Renal cortical epithelial cell (primary cell): ENCODE measurements at places on chromosomes 11 and 22.

- peak; percentile 49 for DNase-seq
These were observed 5.2 kb downstream of the MAML2 start for GRCh38 chr11:96337541-96338431.

DNA sequence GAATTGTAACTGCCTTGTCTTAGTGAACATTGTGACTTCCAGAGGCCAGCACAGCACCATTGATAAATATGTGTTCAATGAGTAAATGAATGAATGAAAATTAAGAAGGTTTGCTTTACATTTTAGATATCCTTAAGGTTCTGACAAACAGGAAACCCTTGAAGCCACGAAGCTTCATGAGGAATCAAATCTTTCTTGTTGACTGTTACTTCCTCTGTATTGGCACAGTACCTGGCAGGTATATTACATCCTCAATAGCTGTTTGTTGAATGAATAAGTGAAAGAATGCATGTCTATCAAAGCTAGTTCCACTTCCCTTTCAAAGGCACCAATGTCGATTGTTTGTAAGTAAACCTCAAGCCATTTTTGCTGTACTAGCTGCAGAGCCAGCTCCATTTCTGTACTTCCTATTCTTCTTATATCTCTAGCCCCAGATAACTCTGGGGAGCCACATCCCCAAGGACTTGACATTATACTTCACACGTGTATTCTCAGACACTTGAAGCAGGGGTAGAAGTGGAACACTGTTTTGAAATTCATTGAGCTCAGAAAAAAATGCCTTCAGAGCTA lies 140.3 kb upstream of the RAG2 start:
- DNase-seq = no peak

GRCh38 chr11:104337273-104337672 lies 173.3 kb upstream of the PDGFD start:
- DNase-seq = no peak

- DNase-seq = no peak
These were observed 182.8 kb upstream of the SYN3 start for GRCh38 chr22:33240888-33241475.

- DNase-seq = no peak
These were observed 33.0 kb upstream of the RIC3 start for GRCh38 chr11:8201644-8202365.

- DNase-seq = no peak
These were observed 30.4 kb downstream of the KIF18A start for GRCh38 chr11:28077521-28077920.

GRCh38 chr11:47997063-47998053 lies 17.0 kb downstream of the PTPRJ start:
- no peak for DNase-seq

GRCh38 chr11:110293389-110293788 lies 3.0 kb downstream of the RDX start:
- no peak for DNase-seq

DNA sequence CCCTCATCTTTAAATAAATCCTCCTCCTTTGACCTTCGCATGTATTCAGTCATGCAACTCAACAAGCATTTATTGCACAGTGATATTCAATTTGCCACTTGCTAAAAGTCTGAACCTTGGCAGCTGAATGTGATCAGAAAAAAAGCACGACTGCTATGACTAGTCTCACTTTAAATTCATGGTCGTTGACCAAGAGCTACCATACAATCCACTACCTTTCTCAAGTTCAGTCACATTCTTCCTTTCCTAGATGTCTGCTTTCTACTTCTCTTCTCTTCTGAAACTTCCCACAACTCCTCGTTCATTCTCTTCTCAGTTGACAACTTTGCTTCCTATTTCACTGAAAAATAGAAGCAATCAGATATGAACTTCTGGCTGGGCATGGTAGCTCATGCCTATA lies 2.0 kb upstream of the SAA1 start:
- DNase-seq = no peak

- DNase-seq = no peak
These were observed 16.3 kb upstream of the CABP2 start for GRCh38 chr11:67539550-67539949.

DNA sequence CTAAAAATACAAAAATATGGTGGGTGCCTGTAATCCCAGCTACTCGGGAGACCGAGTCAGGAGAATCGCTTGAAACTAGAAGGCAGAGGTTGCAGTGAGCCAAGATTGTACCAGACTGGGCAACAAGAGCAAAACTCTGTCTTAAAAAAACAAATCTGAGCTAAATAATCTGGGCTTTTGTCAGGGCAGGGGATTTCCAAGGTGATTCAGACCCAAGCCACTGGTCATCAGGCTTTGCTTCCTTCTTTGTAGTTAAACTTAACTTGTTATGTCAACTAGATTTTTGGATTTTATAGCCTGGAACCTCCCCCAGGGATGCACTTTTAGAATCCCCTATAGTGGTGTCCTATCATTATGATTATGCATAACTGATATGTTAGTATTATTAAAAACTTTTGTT lies 27.0 kb upstream of the SLC22A8 start:
- DNase-seq = peak; percentile 8

DNA sequence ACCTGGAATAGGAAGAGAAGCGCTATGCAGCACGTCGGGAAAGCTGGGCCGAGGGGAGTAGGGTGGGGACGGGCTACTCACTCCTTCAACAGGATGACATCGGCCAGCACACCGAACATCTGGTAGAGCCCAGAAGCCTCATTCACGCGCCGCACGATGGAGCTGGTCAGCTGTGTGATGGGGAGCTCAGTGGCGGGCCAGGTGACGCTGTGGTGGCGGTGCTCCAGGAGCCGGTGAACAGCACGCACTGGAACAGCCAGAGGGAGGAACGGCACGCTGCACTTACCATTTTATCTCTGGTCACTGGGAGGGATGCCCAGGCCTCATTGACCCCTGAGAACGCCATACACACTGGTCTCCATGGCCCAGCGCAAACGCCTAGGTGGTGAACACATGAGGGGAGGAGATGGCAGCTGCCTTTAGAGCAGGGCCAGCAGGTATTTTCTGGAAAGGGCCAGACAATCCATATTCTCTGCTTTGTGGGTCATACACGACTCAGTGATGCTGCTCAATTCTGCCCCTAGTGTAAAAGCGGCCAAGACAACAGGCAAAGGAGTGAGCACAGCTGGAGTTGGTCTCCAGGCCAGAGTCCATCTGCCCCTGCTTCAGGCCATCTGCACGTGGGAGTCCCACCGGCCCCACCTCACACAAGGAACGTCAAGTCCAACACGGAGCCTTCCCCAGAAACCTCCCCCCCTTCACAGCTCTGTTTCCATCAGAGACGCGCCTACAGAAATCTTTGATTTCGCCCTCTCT lies 8.8 kb downstream of the FOXRED2 start:
- no peak for DNase-seq

GRCh38 chr22:23903328-23903971 lies 9.3 kb downstream of the MIF start:
- DNase-seq = no peak

- no peak for DNase-seq
These were observed 35.5 kb upstream of the OLFML1 start for GRCh38 chr11:7449841-7450214.

DNA sequence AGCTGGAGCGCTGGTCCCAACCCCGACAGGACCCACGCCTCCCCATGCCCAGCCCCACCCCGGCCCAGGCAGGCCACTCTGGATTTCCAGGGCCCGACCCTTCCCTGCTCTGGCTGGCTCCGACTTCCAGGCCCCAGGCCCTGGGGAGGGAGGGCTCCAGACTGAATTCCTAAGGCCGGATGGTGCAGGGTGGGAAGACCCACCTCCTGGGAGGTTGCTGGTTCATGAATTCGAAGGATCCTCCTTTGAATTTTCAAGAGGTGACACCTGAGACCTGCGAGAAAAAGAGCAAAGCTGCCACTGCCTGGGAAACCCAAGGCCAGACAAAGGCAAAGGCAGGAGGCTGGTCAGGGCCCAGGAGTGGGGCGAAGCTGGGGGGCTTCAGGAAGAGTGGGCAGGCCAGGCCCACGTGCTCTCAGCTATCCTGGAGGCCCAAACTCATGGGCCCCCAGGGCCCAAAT lies 47.0 kb upstream of the LINC01488 start:
- DNase-seq = no peak

DNA sequence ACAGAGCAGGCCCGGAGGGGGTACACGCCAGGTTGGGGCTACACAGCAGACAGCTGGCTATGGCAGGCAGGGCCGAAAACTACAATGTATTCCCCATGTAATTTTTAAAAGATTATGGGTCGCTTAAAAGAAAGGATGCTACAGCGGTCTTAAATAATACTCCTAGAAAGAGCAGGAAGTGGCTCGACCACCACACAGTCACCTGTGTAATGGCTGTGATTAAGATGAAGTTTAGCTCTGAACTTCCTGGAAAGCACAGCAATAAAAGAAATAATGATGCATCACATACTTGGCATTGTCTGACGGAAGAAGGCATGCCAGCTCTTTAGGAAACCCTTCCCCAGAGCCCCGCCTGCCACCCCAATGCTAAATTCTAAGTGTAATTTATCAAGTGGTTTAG lies 32.6 kb downstream of the WNT11 start:
- peak; percentile 5 for DNase-seq

- no peak for DNase-seq
These were observed 673 bp upstream of the PANX2 start for GRCh38 chr22:50169774-50170341.

DNA sequence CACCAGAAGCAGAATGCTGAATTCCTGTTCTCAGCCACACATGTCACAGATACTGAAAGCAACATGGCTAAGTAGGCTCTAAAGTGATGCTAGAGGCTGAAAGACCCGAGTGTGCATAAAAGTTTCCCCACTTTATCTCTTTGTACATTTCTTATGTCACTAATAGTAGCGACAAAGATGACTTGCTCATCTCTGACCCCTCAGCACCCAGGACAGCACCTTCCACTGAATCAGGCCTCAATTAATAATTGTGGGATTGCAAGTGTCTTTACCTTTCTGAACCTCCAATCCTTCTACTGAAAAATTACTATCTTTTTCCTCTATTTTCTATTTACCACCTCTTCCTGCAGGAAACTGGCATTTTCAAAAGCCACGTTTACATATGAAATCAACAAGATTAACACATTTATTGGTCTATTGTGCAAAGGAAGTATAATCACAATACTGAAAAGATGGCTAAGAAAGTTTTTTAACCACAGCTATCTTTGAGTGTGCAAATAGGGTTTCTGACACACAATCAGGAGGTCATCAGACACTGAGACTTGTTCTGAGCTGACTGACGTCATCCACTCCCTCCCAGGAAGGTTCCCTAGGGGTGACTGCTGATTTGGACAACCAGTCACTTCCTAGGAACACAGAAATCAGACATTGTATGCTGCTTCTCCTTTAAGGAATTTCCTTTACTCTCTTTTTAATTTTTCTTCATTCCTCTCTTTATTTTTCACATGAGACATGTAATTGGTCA lies 213.9 kb upstream of the ISX start:
- DNase-seq = no peak

GRCh38 chr22:26484360-26484706 lies 656 bp downstream of the SRRD start:
- DNase-seq = no peak

GRCh38 chr11:61820174-61820573 lies 3.4 kb upstream of the FADS1 start:
- peak; percentile 72 for DNase-seq

DNA sequence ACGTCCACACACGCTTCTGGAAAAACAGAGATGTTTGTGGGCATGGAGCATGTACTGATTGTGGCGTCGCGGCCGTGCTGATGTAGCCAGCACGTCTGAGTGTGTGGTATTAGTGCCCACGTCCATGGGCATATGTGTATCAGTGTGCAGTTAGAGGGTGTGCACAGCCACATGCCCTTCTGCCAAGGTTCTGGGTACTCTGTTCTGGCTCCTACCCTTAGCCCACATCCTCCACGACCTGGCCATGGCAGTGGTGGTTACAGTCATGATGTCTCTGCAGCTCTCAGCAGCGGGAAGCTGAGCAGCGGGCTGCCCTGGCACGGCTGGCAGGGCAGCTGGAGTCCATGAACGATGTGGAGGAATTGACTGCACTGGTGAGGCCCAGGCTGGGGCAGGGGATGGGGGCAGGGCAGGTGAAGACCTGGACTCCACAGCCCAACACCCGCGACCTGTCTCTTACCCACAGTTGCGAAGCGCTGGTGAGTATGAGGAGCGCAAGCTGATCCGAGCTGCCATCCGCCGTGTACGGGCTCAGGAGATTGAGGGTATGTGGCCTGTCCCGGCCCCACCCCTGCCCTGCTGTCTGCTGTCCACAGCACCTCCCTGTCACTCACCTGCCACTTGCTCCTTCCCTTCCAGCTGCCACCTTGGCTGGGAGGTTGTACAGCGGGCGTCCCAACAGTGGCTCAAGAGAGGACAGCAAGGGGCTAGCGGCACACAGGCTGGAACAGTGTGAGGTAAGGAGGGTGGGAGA lies 7.3 kb downstream of the SMTN start:
- DNase-seq = no peak
